DMS53 (cell line): ENCODE measurements at places on chromosomes 4 and X.

DNA sequence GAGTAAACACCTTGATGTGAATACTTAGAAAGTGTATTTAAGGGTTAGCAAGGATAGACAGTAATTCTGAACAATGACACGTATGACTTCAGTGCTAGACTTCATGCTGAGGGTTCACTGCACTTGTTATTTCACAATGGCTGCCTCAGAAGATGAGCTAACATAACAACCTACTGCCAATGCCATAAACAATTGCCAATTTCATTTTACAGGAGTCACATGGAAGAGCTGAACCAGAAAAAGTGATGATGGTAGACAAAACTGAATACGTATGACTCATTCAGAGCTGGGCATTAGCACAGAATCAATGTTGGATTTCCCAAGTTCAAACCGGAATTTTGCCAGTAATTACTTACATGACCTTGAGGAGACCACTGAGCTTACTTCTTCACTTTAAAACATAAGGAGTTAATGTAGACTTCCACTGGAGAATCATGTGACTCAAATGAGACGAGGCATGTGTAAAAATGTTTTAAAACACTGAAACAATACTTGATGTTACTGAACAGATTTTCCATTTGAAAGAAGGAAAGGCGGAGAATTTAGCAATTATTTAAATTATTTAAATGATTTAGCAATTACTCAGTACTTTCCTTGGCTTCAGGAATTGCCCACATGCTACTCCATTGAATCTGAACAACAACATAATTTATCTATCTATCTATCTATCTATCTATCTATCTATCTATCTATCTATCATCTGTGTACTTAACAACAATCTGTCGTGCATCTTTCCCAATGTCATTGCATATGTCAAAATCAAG is 868.5 kb upstream of the SLIT2 start:
- no peak for DNase-seq

- DNase-seq = no peak
Measured at GRCh38 chrX:19344661-19345060, 934 bp downstream of the PDHA1 start.

DNA sequence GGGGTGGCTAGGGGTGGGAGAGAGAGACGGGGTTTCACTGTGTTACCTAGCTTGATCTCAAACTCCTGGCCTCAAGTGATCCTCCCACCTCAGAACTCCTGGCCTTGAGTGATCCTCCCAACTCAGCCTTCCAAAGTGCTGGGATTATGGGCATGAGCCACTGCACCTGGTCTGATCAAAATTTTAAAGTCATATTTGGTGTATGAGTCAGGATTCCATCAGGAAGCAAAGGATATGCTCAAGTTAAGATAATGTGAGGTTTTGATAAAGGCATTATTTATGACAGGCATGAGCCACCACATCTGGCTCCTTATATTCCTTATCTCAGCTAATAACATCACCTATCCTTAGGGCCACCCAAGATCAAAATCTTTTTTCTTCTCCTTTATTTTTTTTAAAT is 182.0 kb downstream of the SLC4A4 start:
- no peak for DNase-seq

- no peak for DNase-seq
Measured at GRCh38 chr4:3502941-3503936, 29.0 kb downstream of the LRPAP1 start.

- no peak for DNase-seq
Measured at GRCh38 chr4:2570551-2571222, 34.2 kb downstream of the FAM193A start.

DNA sequence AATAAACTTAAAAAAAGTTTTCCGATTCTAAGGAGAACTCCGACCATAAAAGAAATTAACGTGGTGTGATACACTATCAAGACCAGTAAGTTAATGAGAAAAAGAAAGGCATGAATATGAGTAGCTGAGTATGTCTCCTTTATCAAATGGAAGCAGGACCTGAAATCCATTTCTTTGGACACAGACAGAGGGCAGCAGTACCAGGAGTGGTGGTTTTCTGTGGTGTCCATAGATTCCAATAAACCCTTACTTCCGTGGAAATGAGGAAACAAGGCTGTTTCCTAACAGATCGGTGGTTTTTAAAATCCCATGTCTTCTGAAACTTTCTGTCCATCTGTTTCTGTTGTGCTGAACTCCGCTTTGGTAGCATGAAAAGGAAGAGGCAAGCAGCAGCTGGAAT is 128.5 kb upstream of the TSPAN5 start:
- peak; percentile 6 for DNase-seq

DNA sequence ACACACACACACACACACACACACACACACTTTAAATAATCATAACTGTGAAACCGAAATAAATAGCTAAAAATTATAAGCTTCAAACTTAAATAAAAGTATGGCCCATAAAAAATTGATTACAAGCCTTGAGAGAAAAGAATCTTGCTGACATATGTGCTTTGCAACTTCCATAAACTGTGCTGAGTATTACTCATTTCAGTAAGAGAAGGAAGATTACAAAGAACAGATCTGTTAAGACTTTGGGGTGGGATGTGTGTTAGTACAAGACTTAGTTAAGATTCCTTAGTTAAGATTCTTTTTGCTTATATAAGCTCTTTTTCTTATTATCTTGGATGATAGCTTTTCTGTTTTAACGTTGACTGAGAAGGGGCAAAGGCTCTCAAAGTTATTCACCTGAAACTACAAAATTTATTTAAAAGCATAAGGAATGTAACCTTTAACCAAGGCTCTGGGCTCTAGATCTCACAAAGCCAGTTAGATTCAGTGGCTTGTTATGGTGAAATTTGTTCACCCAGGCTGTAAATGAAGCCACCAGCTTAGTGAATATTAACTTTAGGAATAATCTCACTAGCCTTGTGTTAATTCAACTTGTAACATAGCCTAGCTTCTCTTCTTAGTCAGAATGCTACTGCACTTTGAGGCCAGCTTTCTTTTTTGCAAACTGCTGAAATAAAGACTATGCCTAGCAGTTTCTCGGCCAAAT is 58.2 kb downstream of the ARSJ start:
- no peak for DNase-seq

DNA sequence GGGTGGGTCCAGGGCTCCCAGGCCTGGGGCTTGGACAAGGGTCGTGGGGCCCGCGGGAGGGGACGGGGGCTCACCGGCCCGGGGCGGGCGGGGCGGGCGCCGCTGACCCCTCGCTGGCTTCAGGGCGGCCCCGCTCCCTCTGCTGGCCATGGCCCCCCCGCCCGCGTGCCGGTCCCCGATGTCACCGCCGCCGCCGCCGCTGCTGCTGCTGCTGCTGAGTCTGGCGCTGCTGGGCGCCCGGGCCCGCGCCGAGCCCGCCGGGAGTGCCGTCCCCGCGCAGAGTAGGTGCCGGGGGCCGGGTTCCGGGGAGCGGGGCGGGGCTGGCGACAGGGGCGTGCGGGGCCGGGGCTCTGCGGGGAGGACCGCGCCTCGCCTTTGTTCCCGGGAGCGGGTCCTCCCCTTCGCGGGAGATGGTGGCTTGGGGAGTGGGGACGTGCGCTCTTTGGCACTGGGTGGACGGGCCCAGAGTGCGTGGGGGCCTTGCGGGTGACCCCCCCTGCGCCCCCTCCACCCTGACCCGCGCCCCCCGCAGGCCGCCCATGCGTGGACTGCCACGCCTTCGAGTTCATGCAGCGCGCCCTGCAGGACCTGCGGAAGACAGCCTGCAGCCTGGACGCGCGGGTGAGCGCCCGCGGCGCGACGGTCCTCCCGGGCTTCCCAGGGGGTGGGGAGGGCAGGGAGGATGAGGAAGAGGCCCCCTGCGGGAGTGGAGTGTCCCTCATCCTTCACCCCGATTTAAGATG is 16.8 kb upstream of the NAT8L start:
- peak; percentile 77 for DNase-seq

GRCh38 chrX:56026815-56027214 is 205.3 kb upstream of the KLF8 start:
- peak; percentile 91 for DNase-seq

DNA sequence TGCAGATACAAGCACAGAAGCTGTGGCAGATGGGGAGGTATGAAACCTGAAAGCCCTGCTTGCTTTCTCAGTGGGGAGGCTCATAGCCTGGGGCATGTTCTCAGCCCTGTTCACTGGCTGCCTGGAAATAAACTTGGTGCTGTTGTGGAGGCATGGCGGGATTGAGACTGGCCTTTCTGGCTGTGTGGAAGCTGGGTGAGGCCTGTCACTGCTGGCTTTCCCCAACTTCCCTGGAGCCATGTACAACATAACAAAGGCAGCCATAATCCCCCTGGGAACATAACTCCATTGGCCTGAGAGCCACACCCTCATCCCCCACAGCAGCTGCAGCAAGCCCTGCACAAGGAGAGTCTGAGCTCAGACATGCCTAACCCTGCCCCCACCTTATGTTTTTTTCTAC is 237.7 kb upstream of the TLL1 start:
- DNase-seq = no peak

DNA sequence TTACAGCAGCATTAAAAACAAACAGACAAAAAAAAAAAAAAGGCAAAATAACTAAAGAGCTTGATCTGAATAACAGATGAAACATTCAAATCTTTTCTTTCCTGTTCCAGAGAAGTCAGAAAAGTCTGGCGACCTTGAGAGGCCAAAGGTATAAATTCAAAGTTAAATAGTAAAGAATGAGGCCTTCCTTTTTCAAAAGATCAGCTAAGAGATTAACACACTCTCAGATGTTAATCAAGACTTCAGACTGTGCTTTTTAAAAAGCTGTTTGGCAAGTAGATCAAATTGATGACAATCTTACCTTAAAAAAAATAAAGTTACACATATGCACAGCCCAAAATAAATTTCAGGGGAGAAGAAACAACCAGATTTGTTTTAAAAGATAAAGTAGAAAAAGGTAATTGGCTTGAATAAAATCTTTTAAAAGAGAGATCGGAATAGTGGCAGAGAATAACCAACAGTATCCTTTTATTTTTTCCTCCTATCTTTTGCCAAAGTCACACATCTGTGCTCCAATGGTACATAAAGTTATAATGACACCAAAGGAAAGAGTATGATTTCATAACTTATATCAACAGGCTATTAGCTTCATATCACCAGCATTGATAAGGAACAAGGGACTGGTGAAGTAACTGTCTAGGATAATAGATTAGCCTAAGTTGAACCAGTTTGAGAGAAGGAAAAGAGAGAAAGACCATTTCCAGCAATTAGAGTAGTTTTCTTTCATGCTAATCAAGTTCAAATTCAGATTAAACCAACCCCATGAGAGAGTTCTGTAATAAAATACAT is 70.4 kb downstream of the METTL14 start:
- no peak for DNase-seq

- no peak for DNase-seq
Measured at GRCh38 chr4:151291485-151291884, 14.5 kb downstream of the PRSS48 start.

- DNase-seq = no peak
Measured at GRCh38 chr4:47451657-47452056, 11.8 kb downstream of the COMMD8 start.

GRCh38 chr4:89725268-89725667 is 111.7 kb downstream of the SNCA start:
- DNase-seq = no peak

- DNase-seq = no peak
Measured at GRCh38 chrX:86964321-86964720, 553.3 kb upstream of the KLHL4 start.

- DNase-seq = no peak
Measured at GRCh38 chrX:47179221-47179927, 14.3 kb upstream of the UBA1 start.

- peak; percentile 33 for DNase-seq
Measured at GRCh38 chr4:23887989-23888388, 1.9 kb downstream of the PPARGC1A start.

DNA sequence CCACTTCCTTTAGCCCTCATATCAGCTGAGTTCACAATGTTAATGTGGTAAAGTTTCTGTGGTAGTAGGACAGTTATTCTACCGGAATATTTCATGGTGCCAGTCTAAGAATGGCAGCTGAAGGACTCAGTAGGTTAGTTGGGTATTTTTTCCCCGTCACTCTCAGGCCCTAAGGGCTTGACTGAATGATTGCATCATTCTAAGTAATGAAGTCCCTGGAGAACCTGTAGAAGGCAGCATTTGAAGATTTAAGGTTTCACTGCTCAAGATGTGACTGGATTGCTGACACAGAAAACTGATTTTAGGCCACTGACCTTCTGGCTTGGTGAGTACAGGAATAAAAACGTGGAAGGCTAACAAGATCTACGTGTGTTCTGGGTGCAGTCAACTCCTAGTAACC is 657.3 kb downstream of the PCDH19 start:
- DNase-seq = no peak

DNA sequence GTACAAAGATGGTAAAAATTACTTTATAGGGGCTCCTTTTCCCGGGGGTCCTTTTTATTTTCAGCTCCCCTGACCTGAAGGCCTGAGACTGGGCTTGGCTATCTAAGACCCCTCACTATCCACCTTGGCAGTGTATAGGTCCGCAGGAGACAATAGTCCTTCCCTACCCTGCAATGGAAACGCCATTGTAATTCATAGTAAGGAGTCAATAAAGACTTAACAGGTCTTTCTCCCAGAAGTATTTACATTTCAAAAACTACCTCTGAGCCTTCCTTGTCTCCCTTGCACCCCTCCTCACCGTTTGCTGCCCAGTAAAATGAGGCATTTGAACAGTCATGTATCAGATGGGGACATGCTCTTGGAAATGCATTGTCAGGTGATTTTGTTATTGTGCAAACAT is 401.2 kb upstream of the CNKSR2 start:
- no peak for DNase-seq
